Fibroblast of skin of left quadriceps (primary cell): ENCODE measurements at places on chromosomes 12 and 14.

DNA sequence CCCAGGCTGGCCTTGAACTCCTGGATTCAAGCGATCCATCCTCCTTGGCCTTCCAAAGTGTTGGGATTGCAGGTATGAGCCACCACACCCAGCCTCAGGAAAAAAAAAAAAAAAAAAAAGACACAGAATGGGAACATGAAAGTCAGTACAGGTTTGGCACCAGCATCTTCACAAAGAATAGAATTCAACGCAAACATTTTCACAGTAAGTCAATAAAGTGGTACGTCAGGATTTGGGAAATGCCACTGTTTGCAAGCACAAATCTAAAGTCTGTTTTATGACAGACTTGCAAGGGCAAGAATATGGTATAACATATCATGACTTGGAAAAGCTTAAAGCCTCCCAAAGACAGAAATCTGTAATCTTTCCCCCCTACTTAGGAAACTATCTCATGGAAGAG, 34.9 kb upstream of the WDR89 start:
- no peak for DNase-seq

- no peak for DNase-seq
These were observed 40.6 kb upstream of the EML1 start for GRCh38 chr14:99752486-99753121.

DNA sequence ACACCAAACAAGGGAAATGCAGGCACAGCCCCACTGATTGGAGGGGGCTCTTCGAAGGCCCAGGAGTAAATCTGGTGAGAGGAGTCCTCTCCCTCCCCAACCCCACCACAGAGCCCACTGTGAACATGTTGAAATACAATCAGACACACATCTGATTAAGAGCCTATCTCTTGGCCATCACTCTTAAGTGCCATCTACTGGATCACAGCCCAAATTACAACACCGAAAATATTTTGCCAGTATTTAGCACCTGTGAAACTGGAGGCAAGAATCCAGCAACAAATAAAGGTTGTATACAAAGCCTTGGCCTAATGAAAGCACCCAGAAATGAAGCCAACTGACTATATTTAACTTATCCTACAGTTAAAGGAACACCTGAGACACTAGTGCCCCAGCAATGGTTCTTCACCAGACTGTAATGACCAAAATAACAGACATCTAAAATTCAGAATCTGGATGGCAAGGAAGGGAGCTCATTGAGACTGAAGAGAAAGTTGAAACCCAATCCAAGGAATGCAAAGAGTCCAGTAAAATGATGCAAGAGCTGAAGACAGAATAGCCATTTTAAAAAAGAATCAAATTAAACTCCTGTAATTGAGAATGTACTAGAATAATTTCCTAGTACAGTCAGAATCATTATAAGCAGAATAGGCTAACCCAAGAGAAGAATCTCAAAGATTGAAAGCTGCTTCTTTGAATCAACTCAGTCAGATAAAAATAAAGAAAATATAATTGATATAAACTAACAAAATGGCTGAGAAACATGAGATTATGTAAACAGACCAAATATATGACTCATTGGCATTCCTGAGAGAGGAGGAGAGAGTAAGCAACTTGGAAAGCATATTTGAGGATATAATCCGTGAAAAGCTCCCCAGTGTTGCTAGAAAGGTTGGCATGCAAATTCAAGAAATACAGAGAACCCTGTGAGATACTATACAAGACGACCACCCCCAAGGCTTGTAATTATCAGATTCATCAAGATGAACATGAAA, 1117.0 kb downstream of the FLRT2 start:
- no peak for DNase-seq

DNA sequence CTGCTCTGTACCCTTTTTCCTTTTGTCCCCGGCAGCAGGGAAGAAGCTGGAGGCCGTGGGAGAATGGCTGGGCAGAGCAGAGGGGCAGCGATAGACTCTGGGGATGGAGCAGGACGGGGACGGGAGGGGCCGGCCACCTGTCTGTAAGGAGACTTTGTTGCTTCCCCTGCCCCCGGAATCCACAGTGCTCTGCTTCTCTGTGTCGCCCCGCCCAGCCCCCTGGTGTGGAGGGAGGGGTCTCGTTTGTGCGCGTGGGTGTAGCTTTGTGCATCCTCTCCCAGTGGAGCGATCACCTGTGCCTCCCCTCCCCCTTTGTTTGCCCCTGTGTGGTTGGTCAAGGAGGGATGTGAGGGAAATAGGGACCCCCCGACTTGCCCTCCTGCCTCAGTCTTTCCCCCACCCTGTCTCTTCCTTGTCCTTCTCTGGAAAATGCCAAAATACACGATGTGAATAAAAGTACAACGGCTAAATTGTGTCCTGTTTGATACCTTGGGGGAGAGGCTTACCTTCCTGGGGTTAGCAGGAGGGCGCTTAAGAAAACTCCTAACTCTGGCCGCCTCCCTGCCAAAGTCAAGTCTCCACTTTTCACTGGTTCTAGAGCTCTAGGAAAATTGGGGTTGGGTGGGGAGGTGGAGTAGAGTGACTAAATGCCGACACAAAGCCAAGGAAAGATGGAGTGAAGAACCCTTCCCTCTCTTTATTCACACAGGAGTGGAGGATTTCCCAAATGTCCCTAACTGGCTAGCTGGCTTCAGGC, 990 bp upstream of the TPI1 start:
- no peak for DNase-seq

DNA sequence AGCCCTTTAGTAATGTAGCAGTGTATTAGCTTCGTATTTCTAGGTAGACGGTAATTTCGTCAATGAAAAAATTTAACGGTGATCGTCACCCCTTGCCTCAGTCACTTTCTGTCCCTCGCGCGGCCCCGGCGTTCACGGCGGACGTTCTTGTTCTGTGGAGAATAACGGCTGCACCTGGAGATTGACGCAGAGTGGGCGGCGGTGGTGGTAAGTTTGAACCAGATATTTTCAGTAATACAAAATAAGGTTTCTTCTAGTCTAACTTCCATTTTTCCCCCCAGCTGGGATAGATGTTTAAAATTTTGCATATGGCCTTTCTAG, 341 bp downstream of the ZNF10 start:
- DNase-seq: no peak

GRCh38 chr12:41112903-41113302, 75.2 kb upstream of the PDZRN4 start:
- DNase-seq: no peak

DNA sequence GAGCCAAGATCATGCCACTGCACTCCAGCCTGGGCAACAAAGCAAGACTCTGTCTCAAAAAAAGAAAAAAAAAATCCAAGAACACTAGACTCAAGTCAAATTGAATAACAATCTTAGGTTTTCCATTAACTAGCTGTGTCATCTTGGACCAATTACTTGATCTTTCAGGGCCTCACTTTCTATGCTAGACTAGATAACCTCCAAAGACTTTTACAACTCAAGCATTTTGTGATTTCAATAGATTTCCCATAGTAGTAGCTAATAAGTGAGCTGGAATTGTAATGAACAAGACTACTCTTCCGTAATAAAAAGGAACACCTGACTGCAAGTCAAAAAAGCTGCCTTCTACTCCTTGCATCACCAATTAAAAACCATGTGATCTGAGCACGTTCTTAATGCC, 127.0 kb upstream of the SSTR1 start:
- no peak for DNase-seq

- DNase-seq: peak; percentile 69
These were observed 1277.4 kb downstream of the LRFN5 start for GRCh38 chr14:42884100-42884499.

DNA sequence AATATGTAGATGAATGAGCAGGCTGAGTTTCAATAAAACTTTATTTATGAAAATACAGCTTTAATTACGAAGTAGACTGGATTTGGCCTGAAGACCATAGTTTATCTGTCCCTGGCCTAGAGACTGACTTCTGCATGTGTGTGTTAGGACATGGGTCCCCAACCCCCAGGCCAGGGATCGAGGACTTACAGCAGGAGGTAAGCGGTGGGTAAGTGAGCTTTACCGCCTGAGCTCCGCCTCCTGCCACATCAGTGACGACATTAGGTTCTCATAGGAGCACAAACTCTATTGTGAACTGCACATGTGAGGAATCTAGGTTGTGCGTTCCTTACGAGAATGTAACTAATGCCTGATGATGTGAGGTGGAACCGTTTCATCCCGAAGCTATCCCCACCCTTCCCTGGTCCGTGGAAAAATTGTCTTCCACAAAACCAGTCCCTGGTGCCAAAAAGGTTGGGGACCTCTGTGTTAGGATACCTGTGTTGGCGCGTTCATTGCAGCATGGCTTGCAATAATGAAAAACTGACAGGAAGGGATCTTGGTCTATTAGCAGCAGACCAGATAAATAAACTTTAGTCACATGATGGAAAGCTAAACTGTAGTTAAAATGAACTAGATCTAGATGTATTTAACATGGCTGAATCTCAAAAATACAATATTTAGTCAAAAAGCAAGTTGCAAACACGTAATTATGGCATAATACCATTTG, 4.1 kb downstream of the GLRX5 start:
- DNase-seq: no peak

DNA sequence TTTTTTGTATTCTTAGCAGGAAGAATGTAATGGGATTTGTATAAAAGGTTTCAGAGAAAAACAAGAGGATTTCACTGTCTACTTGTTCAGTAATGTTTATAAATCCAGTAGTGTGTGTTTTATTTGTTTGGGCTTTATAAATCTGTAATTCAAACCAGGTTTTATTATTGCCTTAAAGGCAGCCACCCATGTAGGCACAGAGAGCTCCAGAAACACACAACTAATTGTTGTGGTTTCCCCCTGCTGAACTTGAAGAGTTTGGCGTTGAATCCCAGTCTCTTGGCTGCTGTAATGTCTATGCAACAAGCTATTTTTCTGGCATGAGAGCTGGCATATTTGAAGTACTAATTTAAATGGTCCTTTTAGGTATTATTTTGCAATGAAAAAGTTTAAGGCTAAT, 63.4 kb upstream of the SLCO1C1 start:
- peak; percentile 18 for DNase-seq

GRCh38 chr14:45038256-45038655, 45.7 kb upstream of the PRPF39 start:
- no peak for DNase-seq

DNA sequence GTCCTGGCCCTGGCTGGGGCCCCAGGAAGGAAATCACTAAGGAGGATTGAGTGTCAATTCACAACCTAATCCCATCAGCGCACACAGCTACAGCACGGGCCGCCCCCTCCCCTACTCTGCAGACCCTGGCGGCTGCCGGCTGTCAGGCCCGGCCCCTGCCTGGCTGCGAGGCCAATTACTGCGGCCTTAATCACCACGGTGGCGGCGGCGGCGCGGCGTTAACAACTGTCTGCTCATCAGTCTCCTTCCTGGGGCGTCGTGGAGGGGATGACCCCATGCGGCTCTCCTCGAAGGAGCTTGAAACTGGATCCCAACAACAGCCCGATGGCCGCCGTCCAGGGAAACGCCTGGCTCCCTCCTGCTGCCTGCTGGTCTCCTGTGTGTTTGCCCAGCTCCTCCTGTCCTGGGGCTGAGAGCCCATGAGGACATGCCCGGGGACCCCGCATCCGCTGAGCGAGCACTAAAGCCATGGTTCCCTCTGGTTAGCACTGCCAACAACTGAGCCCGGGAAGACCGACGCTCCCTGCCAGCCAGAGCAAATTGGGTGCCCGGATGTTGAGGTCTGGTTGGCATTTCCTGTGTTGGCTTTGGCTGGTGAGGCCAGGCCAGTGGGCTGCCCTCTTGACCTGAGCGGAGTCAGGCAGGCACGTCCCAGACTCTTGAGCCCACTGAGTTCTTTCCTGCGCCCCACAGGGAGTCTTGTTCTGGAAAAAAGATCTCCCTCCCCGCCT, 21.8 kb upstream of the EIF2B2 start:
- no peak for DNase-seq

DNA sequence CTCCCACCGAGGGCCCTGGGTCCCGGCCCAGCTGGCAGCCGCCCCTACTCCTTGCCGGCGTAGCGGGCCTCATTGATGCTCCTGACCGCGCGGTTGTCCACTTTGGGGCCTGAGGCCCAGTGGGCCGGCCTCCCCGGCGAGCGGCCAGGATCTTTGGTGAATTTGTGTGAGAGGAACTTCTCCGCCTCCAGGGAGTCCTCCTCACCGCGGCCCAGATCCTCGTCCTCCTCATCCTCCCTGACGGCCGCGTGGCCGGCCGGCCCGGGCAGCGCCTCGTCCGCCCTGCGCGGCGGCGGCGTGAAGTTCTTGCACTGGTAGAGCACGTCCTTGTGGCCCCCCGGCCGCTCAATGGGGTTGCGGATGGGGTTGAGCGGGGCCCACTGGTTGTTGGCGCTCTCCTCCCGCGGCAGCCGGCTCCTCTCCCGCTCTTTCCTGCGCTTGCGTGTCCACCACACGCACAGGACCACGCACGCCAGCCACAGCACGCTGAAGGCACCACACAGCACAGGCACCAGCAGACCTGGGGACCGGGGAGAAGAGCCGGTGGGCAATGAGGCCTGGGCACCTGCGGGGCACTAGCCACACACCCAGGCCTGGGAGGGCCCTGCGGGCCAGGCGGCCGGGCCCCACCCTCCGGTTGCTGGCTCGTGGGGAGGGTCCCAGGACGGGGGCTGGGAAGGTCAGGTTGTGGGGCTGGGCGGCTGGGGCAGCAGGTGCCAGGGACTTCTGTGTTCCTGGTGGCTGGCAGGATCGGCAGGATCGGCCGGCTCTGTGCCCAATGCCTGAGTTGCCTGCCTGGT, 25.7 kb downstream of the JAG2 start:
- DNase-seq: no peak

DNA sequence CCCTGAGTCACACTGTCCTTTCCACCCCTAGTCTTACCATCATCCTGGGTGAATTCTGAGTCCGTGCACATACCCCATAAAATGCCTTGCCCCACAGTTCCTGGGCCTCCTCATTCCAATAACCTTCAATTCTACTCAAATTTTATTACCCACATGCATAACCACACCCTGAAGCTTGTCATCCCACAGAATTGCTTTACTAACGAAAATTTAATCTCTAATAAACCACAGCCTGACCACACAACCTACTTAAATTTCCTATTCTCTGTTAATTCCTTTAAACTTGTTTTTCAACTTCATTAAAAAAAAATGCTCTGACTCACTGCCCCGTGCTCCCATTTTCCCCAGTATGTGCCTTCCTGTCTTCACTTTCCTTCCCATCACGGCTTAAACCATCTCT, 205.9 kb downstream of the PHLDA1 start:
- peak; percentile 91 for DNase-seq

DNA sequence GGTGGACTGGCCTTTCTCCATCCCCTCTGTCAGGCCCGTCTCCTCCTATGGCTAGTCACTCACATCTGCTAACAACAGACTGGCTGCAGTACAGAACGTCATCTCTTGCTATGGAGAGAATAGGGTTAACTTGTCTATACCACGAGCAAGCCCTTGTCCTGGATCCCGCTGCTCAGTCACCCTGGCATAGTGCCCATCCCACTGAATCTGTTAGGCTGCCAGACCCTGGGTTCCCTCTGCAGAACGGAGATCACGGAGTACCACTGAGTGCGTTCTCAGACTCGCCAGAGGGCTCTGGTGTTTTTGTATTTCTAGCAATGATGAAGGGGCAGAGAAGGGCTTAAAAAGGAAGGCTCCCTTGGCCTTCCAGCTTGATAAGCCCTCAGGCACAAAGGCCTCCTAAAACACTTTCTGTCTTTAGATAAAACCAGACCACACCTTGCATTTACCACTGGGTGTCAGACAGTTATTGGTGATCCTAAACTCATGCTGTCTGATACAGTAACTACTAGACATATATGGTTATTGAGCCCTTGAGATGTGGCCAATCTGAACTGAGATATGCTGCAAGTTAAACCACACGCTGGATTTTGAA, 6.3 kb upstream of the NRIP2 start:
- DNase-seq: no peak
